ENCODE measurements at places on chromosomes 7 and 10.

DNA sequence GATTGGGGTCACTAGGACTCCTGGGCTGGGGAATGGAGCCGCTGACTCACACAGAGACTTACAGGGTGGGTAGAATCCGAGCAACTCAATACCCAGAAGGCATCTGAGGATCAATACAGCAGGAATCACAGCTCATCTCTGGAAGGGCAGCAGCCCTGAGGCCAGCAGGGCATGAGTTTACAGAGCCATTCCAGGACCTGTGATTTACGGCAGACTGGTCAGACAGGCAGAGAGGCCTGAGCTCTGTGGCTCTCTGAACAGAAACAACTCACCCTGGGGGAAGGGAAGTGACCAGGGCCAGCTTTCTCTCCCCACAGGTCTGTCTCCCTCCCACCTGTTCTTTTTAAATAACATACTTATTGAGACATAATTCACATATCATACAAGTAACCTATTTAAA is 88.2 kb upstream of the CXCL12 start:
- DNase-seq, result no peak

DNA sequence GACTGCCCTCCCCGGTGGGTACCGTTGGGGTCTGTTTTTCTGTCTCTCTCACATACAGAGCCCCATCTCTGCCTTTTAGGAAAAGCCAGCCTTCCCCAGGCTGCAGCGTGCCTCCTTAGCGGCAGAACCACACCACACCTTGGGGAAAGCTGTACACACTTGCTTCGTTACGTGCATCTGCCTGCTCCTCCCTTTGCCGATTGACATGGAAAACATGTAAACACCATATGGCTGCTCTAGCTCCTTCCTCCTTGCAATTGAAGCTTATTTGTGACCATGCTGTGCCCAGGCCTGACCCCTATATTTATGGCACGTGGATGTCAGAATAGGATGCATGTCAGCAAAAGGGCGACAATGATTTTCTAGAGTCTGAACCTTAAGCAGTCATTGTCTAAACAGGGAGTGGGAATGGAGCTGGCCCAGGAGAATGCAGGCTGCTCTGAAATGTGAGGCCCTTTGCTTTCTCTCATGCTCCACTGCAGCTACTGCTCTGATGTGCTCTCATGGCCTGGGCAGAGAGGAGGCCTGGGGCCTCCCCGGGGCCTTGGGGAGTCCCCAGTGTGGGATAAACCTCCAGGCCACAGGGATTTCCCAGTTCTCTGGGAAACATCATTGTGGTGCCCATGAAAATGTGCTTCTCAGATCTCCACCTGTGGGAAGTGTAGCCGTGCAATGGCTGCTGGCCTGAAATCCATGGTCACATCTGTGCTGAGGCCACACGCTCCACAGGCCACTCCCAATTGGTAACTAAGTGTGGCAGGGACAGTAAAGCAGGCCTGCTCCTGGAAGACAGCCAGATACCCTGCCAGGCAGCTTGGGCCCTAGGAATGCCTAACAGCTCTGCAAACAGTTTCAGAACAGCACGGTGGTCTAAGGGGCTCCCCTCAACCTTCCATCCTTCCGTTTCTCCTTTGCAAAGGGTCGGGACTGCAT is 18.6 kb downstream of the PDE6C start:
- no peak for DNase-seq

DNA sequence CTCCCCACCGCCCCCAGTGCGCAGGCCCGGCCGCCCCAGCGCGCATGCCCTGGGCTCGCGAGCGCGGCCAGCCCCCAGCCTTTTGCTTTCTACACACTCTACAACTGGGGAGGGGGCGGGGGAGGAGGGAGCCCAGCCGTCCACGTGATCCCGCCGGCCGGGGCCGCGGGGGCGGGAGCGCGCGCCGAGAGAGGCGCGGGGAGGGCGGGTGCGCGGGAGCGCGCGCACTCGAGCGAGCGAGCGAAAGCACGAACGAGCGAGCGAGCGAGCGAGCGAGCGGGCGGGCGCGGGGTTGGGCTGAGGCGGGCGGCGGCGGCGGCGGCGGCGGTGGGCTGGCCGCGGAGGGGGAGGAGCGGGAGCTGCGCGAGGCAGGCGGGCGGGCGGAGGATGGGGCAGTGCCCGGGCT is at the start of gene AUTS2:
TSS of gene AUTS2 (plus strand) at position 395 of the 406 bp plus-strand sequence. CDS start 1,179 bp downstream, outside the sequence.
- DNase-seq, result no peak

- DNase-seq, result no peak
Measured at GRCh38 chr10:131860311-131860710, 40.5 kb upstream of the PPP2R2D start.

GRCh38 chr7:73567846-73568685 is 10.3 kb downstream of the TBL2 start:
- DNase-seq, result no peak

DNA sequence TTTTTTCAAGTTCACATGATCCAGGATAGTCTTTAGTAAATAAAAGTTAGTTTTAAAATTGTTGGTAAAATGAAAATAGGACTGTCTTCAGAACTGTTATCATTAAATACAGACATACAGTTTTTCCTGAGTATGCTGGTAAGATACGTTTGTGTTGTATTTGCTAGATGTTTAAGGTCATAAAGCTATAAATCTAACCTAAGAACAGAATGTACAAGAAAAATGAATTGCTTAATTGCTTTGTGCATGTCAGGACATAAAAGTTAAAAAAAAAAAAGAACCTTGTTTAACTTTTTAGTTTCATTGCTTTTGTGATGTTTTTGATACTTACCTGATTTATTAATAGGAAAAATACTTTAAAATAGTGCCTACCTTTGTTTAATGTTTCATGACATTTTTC is 29.2 kb upstream of the CLDN4 start:
- DNase-seq, result no peak

DNA sequence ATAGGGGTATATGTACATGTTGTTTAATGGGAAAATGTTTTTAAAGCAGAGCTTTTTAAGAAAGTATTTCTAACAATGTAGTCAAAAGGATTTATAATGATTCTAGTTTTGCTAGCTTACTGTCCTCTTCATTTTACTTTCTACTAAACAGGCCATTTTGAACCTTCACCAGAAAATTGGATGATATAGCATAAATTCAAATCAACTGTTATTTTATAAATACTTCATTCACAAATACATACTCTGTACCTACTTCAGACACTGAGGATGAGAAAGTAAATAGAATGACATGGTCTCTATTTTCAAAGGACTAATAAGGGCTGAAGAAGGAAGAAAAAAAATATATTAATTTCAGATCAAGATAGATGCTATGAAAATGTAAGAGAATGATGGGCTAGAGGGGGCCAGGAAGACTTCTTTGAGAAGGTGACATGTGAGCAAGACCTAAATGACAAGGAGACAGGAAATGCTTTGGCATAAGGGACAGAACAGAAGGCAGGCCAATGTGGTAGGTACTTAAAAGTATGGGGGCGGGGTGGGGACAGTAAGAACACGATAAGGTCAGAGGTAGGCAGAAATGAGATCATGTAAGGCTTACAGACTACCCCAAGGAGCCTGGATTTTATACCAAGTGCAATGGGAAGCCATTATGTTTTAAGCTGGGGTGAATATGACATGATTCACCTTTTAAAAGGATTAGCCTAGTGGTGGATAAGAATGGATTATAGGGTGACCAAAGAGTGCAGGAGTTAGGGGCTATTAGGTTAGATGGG is 5.2 kb downstream of the NAMPT start:
- no peak for DNase-seq

DNA sequence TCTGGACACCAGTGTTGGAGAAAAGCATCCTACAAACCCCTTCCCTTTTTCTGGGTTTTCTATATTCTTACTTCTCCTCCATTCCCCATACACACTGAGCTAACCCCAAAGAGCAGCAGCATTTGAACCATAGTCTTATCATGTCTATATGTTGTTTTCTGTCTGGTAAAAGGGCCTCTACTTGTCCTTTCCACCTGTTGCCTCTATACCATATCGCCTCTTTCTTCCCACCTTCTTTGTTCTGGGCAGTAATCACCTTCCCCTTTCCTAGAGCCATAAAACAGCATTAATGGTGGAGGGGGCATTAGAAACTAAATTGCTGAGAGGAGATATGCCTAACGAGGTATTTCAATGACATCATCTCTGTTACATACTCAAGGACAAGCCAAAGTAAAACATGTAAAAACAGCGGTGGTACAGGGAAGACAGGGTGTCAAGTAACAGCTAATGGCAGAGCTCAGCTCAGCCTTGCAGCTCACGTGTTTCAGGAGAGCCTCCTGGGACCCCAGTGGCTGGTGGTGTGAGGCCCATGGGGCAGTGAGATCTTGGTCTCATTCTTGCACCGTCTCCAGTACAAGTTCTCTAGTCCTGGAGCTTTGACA is 20.6 kb downstream of the NPY start:
- no peak for DNase-seq

- DNase-seq, result no peak
Measured at GRCh38 chr10:19461588-19461987, 354.6 kb upstream of the PLXDC2 start.

DNA sequence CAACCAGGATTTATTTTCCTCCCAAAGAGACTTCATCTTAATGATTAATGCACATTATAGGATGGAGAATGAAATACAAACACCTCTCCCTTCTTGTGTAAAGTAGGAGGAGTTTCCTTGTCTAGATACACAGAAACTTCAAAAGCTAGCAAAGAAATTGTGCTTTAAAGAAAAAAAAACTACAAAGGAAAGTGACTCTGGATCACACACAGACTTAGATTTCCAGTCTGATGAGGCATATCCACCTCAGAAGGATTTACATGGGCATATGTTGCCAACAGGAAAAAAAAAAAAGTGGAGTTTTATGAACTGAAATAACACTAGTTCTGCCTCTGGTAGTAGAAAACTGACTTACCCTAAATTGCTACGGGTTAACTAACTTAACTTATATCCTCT is 449.6 kb downstream of the KCNMA1 start:
- DNase-seq, result no peak

GRCh38 chr7:98038731-98039130 is 48.7 kb upstream of the OCM2 start:
- no peak for DNase-seq

DNA sequence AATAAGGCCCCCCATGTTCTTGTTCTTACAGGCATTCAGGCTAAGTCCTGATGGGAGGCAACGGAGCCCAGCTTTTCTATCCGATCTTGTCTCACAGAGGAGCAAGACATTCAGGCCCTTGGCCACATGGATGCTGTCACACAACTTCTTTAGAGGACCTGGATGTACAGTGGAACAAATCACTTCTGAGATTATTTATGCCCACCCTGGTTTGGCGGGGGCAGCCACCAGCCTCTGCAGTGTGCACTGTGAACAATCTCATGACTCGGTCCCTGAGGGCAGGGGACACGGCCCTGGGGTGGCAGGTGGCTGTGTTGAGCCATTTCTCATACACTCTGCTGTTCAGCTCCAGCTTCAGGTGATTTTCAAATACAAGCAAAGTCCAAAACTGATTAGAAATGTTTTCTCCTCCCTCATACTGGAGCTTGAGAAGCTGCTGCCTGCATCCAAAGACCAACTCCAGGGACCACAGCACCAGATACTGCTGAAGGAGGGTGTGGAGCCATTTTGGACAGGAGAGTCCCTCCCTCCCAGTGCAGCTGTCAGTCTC is 441.3 kb downstream of the GRID1 start:
- DNase-seq, result no peak

DNA sequence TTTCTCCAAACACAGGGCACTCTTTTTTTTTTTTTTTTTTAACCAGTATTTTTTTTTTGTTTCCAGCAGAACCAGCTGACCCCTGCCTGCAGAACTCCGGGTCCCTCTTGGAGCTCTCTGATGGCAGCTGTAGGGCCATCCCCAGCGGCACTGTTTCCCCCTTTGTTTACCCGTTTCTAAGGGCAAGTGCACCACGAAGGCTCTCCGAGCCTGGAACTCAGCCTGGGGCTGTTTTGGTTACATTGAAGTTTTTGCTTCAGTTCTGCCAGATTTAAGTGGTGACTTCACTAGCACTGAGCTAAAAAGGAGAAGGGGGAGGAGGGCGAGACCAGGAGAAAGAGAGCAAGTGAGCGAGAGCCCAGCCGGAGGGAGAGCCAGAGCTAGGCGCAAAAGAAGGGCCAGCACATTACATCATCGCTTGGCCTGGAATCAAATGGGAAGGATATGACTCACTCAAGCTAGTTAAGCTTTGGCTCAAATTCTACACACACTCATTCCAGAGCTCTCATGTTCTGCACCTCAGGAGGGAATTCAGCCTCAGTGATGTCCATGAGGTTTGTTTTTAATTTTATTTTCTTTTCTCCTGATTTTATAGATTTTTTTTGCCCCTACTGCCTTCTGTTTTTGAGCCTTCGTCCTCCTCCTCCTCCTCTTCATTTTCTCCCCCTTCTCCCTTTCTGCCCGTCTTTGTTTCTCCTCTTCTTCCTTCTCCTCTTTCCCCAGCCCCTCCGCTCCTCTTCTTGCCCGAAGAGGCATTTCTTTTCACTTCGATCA is 272.3 kb downstream of the TRIL start:
- DNase-seq, result no peak

DNA sequence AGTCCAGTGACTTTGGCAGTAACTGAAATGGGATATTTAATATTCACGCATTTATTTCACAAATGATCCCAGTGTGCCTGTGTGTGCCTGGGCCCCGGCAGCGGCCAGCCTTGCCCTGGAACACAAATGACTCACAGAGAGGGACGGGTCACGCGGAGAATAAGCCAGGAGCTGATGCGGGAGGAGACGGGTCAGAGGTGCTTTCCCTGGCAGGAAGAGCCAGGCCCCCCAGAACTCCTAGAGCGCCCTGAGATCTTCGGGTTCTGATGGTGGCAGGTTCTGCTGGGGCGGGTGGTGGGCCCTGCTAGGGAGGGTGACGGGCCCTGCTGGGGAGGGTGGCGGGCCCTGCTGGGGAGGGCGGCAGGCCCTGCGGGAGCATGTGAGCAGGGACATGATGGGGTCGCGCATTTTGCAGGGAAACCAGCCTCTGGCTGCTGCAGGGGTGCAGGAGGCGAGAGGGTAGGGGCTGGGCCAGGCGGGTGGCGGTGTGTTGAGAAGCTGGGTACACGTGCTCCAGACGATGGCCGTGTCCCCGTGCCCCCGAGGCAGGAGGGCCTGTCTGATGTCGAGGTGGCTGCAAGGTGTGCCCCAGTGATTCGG is 84.2 kb upstream of the DIP2C start:
- DNase-seq, result no peak

DNA sequence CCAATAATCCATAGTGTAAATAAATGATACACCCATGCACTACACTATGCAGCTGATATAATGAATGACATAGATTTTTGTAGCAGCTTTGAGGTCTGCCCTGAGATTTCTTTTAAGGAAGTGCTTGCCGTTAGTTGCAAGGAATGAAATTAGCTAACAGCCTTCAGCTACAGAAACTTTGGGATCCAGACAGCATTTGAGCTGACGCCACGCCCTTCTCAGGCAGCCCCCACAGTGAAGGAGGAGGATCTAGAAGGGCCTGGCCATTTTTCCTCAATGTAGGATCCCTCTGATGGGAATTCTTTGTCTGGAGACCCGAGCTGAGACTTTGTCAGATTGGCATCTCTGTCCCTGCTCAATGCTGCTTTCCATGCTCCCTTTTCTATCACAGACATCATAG is 6.1 kb upstream of the PDK4 start:
- no peak for DNase-seq

GRCh38 chr7:22937946-22938345 is 76.0 kb downstream of the HYCC1 start:
- no peak for DNase-seq

- no peak for DNase-seq
Measured at GRCh38 chr10:95406651-95407280, 116.0 kb upstream of the PDLIM1 start.

- DNase-seq, result no peak
Measured at GRCh38 chr7:92043637-92044036, 90.6 kb downstream of the CYP51A1 start.

Measured in activated effector memory CD4-positive, alpha-beta T cell treated with Interleukin-2 at 50 U/mL for 16 hours (primary cell).